Glutamatergic neuron (in vitro differentiated cells): ENCODE measurements at places on chromosomes 3 and 15. TPM values are rescaled to one million over a fixed set of nuclear protein-coding genes. Genes with fewer than 3 reads are reported as not detected.

GRCh38 chr15:87589134-87589533 lies 667.4 kb downstream of the NTRK3 start:
- DNase-seq = no peak

Gene SENP8
- total RNA-seq = 6.3 TPM

DNA sequence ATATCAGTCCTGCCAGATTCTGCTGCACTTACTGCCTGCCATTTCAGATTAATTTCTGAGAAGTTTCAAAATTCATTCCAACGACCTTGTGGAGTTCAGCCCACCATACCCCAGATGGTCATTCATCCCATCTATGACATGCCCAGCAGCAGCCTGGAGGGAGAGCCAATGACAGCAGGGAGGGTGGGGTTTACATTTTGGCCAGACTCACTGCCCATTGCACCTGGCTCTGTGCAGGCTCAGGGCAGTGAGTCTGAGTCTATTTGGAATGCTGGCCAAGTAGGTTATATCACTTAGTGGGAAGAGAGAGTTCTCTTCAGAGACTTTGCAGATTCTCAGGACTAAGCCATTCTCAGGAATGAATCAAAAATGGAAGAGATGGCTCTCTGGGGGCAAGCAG lies 21.5 kb downstream of the SRPRB start:
- DNase-seq = no peak

DNA sequence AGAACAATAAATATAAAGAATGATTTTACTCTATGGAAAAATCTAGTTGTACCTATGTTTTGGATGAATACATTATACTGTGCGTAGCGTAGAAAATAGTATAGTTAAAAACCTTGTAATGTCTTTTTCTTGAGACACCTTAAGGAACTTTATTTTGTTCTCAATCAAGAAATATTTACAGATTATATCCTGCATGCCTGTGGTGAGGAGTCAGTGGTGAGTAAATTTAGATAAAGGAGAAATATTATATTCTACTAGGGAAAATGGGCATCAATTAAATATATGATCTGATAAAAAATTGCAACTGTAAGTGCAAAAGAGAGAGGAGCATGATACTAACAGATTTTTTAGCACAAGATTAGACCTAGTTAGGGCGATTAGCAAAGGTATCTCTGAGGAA lies 157.7 kb downstream of the RBMS3 start:
- no peak for DNase-seq

Gene DUOX1
- total RNA-seq = not detected

Gene IL17RC
- 41.9 TPM for total RNA-seq

DNA sequence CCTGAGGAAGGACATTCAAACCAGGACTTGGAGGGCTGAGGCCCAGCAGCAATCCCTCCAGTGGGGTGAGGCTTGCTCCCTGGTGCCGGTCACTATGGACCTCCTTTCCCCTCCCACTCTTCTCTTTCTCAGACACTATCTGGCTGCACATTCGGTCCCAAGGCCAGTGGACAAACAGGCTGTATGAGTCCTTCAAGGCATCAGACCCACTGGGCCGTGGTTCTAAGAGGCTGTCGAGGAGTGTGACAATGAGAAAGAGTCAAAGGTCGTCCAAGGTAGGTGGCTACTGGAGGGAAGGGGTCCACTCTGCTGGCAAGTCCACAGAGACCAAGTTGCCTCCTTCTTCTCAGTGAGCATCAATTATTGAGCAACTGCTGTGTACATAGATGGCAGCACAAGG lies 28.0 kb downstream of the NOX5 start:
- no peak for DNase-seq
